ENCODE measurements at places on chromosomes 5 and 9. TPM values are rescaled to one million over a fixed set of nuclear protein-coding genes. Genes with fewer than 3 reads are reported as not detected.

The GRM6 gene
- total RNA-seq: 0.63 TPM

The TMEM232 gene
- total RNA-seq: 24.1 TPM

The NEUROG1 gene
- 1.6 TPM for total RNA-seq

The ZNF483 gene
- 45.7 TPM for total RNA-seq

The IGFBPL1 gene
- total RNA-seq: 90.5 TPM

The ADAMTS12 gene
- 0.63 TPM for total RNA-seq

The C9orf50 gene
- total RNA-seq: not detected

The C5orf46 gene
- not detected for total RNA-seq

The FCN1 gene
- 0.31 TPM for total RNA-seq

The WDR31 gene
- 2.8 TPM for total RNA-seq

The TMEM252 gene
- not detected for total RNA-seq

The QRFP gene
- total RNA-seq: not detected

The KCNIP1 gene
- total RNA-seq: 10.3 TPM

The CDH9 gene
- 14.7 TPM for total RNA-seq

The SCGB3A1 gene
- not detected for total RNA-seq
